ENCODE measurements at places on chromosomes 6 and 20. TPM values are rescaled to one million over a fixed set of nuclear protein-coding genes. Genes with fewer than 3 reads are reported as not detected.

The CCDC170 gene
- total RNA-seq = 2.8 TPM

The HMGN3 gene
- 58.8 TPM for total RNA-seq

The PTCHD4 gene
- total RNA-seq = 27.9 TPM

The TM9SF4 gene
- total RNA-seq = 25.0 TPM

The SCRT2 gene
- total RNA-seq = 6.3 TPM

Data from parietal lobe (tissue), 2 donors.